ENCODE measurements at places on chromosomes 4 and X.

DNA sequence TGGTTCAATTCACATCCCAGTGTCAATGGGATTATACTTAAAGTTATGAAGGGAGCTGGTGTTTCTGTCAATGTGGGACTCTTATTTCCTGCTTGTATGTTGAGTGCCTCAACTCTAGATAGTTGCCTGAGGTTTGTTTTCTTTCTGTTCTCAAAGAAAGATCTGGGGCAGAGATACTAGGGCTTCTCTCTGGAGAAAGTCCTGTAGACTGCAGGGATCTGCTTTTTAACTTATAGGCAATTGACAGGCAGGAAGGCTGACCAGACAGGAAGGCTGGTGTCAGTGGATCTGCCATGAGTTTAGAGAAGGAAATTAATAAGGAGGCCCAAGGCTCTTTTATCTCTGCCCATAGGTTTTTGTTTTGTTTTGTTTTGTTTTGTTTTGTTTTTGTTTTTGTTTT is 64.0 kb upstream of the PRKX start:
- no peak for DNase-seq

DNA sequence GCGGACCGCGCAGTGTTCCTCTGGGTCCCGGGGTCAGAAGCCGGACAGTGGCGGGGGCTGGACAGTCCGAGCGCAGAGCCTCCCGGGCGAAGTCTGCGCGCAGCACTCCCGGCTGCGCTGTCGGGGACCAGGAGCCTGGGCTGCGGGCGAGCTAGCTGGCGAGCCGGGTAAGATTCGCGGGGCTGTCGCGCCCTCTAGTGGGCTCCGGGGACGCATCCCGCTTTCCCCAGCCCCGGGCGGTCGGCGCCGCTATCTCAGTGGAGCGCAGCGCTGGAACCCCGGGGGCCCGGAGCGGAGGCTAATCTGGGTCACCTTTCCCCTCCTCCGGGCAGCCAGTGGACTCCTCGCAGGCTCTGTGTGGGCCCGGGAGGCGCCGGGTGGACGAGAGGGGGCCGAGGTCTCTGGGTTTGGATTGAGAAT is 4.2 kb downstream of the PDGFRA start:
- peak; percentile 48 for DNase-seq

DNA sequence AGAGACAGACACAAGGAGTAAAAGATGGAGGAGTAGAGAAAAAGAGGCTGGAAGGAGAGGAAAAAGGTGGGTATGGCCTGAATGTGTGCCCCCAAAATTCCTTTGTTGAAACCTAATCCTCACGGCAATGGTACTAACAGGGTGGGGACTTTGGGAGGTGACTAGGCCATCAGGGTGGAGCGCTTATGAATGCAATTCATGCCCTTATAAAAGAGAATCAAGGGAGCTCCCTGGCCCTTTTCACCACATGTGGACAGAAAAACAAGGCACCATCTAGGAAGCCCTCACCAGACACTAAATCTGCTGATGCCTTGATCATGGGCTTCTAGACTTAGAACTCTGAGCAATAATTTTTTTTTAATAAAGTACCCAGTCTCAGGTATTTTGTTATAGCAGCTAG is 255.1 kb downstream of the NPFFR2 start:
- DNase-seq: no peak

GRCh38 chr4:10482913-10483312 is 25.7 kb upstream of the ZNF518B start:
- DNase-seq: no peak

DNA sequence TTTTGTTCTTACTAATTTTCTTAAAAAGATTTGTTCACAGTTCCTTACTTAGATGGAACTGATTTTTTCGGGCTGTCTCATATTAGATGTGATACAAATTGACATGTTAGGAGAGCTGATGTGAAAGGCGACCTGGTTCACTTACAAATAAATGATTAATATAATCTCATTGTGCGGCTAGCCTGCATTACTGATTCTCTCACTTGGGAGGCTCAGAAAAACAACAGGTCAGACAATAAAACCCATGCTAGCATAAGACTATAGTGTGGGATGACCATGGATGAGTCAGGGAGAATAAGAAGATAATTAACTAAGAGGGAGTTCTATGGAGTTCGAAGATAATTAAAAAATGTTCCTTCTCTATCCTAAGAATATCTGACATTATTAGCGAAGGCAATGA is 40.8 kb downstream of the RTL9 start:
- DNase-seq: no peak

DNA sequence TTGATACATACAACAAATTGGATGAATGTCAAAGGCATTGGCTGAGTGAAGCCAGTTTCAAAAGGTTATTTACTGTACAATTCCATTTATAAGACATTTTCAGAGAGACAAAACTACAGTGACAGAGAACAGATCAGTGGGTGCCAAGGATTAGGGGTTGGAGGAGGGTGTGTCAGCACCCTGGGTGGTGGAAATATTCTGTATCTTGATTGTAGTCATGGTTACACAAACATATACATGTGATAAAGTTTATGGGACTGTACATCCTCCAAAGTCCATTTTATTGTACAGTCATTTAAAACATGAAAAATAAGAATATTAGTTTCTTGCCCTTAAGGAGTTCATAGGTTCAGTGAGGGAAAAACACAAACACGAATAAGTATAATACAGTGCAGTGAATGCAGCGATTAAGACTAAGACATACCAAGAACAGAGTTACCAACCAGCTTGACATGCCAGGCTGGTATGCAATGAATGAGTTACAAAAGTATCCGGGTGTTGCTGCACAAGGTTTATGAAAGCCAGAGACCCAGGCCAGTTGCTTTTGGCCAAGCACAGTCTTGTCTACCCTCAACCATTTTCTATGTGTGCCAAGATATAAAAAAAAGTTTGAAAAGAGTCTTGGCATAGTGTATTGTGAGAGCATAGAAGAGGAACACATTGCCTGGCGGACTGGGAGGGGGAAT is 123.6 kb downstream of the MSL3 start:
- DNase-seq: no peak

- no peak for DNase-seq
Measured at GRCh38 chrX:136781180-136781797, 557 bp upstream of the ARHGEF6 start.

DNA sequence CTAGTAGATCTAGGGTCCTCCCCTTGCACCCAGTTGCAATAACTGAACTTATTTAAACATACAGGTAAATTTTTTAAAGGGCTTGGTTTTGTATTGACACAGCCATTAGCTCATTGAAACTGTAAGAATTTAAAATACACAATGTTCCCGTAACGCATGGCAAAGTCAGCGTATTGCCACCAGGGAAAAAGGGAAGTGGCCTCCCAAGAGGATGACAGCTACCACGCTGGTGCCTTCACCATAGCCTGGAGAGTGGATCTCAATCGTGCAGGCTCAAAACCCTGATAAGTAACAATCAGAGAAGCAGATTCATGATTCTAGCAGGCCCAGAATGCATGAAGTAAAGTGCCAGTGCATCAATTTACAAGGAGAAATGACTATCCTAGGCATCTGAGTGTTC is 49.4 kb upstream of the RELL1 start:
- no peak for DNase-seq

- DNase-seq: no peak
Measured at GRCh38 chr4:113636877-113637276, 124.7 kb downstream of the CAMK2D start.

GRCh38 chrX:16140448-16140847 is 17.1 kb downstream of the GRPR start:
- no peak for DNase-seq

- no peak for DNase-seq
Measured at GRCh38 chr4:77308843-77309242, 151.8 kb downstream of the CCNG2 start.

DNA sequence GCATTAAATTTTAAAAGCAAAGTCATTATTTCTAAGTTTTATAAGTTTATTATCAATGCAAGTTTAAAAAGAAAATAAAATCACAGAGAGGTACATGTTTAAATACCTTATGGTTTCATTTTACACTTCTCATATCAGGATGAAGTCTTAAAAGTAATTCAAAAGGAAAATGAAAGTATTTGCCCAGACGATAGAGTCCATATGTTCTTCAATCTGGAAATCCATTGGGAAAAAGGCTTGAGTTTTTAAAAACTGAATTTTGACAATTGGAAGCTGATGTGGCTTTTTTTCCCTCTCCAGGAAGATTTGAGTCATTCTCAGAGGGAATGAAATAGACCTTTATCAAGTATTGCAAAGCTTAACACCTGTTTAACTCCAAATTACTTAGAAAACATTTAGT is 37.1 kb downstream of the MAB21L2 start:
- no peak for DNase-seq

DNA sequence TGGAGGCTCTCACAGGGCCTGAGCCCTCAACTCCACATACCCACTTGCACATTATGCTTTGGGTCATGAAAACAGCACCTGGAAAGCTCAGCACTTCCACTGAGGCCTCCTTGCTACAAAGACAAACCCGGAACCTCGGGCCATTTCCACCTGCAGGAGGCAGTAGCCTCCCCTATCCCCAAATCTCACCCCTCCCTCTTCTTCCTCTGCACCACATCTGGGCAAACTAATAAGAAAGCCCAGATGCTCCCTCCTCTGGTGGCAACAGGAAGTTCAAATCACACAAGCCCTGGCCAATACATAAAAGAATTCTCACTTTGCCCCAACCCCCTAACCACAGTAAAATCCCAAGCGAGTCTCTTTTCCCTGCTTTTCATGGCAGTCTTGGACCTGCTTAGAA is 136.4 kb downstream of the MAPK10 start:
- no peak for DNase-seq

DNA sequence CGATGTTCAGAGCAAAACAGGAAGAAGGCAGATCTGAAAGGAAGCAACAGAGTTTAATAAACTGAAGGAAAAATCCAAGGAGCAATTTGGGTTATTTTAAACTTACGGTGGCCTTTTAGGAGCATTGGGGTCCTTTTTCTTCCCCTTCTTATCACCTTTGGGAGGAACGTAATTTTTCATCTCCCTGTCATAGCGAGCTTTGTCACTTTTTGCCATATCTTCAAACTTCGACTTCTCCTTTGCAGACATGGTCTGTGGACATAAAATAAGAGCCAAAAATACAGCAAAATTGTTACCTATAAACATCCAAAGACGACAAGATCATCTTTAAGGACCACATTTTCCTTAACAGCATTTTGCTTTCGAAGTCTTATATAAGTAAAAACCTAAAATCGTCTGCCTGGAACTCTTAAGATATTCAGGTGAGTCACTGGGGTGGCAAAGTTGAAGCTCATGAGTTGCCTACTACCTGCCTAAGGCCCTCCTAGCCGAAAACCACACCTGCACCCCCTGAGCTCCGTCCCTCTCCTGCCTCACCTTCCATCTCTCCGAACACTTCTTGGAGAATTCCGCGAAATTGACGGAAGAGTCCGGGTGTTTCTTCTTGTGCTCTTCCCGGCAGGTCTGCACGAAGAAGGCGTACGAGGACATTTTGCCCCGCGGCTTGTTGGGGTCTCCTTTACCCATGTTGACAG is 1.0 kb downstream of the HMGB2 start:
- peak; percentile 38 for DNase-seq

- no peak for DNase-seq
Measured at GRCh38 chr4:99710681-99711345, 53.2 kb upstream of the C4orf54 start.

- DNase-seq: no peak
Measured at GRCh38 chr4:105014234-105014633, 132.4 kb upstream of the TET2 start.

DNA sequence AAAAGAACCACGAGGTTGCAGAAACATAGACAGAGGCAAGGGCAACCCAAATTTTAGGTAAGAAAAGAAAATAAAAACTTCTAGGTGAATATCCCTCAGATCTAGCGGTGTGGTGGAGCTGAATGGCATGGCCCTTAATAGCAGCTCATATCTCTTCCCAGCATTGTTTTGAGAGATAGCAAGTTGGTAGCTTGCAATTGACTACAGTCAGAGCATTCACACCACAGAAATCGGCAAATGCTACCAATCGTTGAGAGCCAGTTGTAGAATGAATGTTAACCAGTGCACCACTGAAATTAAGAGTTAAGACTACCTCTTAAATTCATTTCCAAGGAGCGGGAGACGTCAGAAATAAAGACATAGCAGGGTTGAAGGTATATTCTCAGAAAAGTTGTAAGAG is 184.0 kb upstream of the KIT start:
- DNase-seq: no peak

DNA sequence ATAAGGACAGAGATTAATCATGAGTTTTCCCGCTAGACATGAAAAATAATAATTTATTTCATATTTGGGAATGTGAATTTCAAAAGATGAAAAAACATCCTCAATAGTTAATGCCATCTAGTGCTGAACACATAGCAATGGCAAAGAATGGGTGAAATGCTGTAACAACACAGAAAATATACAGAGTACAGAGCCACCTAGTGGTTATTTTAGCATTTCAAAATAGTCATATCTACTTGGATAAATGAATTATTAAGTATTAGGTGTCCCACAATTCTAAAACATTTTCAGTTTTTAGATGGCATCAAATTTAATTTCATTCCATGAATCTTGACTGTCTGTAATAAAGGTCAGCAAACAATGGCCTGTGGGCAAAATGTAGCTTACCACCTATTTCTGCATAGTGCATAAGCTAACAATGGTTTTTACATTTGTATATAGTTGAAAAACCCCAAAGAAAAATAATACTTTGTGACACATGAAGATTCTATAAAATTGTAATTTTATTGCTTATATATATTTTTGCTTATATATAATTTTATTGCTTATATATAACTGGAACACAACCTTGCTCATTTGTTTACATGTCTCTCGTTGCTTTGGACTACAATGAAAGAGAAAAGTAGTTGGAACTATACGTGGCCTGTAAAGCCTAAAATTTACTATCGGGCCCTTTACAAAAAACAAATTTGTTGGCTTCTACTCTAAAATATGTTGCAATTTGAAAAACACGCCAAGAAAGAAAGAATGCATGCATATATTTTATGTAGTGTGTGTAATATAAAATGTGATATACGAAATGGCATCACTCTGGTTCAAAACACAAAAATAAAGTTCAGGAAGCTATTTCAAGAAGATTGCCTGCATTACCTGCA is 99.1 kb upstream of the FAM47C start:
- DNase-seq: no peak

- no peak for DNase-seq
Measured at GRCh38 chrX:18041656-18042055, 179.0 kb downstream of the BEND2 start.

DNA sequence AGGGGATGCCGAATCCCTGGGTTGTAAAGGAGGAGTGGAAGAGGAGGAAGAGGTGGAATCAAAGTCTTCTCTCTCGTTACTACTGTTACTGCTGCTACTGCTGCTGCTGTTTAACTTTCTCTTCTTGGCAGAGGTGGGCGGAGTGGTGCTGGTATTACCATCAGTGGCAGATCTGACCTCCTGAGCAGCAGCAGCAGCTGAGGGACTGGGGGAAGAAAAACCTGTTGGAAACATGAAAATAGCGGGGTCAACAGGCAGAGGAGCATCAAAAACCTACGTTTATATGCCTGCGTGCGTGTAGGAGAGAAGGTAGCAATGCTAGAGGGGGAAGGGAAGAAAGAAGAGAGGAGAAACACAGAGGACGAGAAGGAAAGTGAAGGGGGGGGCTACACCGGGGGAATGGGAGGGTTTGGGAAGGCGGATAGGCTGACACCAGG is 339 bp downstream of the CUL4B start:
- peak; percentile 45 for DNase-seq

GRCh38 chr4:73460913-73461522 is 20.5 kb upstream of the AFM start:
- no peak for DNase-seq

Data from CD4-positive, alpha-beta T cell (primary cell).